ENCODE measurements at places on chromosomes 5 and 9. TPM values are rescaled to one million over a fixed set of nuclear protein-coding genes. Genes with fewer than 3 reads are reported as not detected.

GRCh38 chr5:92769978-92770377 is 811.0 kb downstream of the NR2F1-AS1 start:
- no peak for DNase-seq

GRCh38 chr5:174323878-174324281 is 278.4 kb downstream of the NSG2 start:
- peak; percentile 11 for DNase-seq

GRCh38 chr5:20656262-20656661 is 668.3 kb upstream of the CDH18 start:
- DNase-seq, result no peak

- DNase-seq, result no peak
These were observed 7.2 kb downstream of the GAPT start for GRCh38 chr5:58498340-58498942.

GRCh38 chr5:62306896-62307689 is 1.1 kb downstream of the KIF2A start:
- DNase-seq, result peak; percentile 28

DNA sequence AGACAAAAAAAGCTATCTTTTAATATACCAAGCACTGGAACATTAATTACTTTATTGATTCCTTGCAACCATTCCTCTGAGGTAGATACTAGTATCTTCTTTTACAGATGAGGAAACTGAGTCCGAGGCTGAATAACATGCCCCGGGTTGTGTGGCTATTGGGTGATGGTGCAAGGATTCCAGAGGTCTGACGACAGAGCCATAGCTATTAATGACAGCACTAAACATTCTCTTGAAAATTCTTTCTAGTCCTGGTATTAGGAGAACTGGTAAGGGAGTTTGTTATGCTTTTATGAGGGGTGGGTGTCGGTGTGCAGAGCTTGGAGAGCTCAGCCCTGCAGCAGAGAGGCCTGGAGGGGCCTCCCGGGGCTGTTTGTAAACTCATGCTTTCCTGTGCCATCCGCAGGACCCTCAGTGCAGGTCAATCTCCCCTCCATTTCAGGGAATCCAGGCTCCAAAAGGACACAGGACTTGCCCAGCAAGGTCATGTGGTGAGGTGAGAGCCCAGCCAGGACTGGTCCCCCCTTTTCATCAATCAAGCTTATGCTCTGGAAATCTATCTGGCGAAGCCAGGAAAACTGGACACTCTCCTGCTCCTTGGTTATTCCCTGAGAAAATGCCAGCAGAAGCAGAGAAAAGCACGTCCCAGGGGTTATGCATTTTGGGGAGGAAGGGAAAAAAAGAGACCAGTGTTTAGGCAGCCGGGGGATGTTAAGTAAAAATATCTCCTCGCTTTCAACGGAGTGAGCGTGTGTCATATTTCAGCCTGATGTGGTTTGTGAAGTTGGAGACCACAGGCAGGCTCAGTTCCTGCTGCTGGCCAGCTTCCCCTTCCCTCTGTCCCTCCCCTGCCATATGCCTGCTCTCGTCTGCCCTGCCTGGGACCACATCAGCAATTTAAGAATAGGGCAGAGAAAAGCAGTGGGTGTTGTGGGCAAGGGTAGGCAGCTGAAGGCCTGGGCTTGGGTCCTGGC is 3.7 kb downstream of the GSN start:
- no peak for DNase-seq

GRCh38 chr5:58327289-58327688 is 132.6 kb downstream of the PLK2 start:
- no peak for DNase-seq

- peak; percentile 52 for DNase-seq
These were observed 75.1 kb downstream of the PAM start for GRCh38 chr5:102830241-102830640.

DNA sequence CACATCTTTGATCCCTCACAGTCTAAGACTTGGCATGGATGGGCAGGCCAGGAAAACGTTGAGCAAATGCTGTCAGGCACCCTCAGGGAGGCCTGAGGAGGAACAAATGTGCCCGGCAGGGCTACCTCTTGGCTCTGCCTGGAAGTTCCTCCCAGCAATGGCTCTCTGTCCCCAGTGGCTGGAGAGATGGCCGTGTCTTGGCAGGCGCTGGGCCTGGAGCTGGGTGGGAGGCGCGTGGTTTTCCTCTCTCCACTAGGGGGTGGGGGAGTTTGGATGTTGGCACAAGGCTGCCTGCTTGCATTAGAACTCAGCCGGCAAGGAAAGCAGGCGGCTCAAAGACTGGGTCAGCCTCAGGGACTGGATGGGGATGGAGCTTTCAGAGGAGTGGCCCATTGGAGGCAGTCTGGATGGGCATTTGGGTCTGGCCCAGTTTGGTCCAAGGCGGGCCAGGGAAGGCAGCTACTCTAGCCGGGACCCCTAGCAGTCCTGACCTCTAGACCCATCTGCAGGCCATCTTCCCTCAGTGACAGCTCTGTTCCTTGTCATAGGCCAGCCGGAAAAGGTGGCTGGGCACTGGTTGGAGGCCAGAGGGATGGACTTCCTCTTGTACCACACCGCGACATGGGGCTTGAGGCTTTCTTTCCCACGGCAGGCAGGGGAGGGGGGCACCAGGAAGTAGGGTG is 68.2 kb upstream of the STC2 start:
- DNase-seq, result no peak

DNA sequence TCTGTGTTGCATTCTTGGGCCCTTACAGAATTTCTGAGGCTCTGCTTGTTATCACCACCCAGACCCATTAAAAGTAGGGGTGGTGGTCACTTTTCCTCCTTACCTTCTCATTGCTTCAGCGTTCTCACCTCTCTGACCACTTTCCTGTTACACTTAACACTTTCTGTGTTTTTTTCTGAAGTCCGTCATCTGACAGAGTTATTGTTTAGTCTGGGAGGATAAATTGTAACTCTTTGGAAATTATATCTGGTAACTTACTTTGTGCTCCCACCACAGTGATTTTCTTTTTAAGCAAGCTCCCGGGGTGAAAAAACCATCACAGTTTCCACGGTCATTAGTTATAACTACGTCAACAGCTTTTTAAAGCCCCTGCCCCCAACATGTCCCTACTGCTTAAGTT is 211.2 kb upstream of the OTULINL start:
- no peak for DNase-seq

DNA sequence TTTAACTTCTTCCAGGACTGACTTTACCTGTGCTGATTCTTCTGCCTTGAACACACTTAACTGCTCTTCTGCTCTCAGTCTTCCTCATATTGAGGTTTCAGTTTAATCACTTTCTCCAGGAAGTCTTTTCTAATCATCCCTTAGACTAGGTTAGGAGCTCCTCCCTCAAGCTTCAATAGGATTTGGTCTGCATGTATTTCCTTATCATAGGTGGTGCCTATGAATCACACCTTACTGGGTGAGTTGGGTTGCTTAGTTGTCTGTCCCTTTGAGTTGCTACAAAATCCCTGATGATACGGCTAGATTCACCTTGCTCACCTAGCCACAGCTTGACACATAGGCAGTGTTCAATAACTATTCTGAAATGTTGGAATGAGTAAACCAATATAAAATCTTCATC is 164.4 kb downstream of the DNAH5 start:
- DNase-seq, result no peak

DNA sequence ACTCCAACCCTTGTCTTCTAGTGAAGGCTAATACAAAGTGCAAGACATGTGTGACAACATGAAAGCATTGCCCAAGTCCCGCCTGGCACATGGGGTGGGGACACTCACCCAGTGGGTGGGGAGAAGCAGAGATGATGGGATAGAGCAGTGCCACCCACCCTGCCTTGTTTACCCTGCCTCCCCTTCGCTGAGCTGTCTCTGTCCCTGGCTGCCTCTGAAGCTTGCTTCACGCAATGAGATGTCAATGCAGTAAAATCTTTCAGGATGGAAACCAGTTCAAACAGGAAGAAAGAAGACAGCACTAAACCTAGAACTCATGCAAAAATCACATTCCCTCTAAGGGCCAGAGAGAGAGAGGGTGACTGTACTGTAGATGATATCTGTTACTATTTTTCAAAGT is 148.0 kb downstream of the INSYN2B start:
- DNase-seq, result no peak

- no peak for DNase-seq
These were observed 97.6 kb downstream of the MTX3 start for GRCh38 chr5:79893485-79893884.

- DNase-seq, result no peak
These were observed 6.1 kb downstream of the IL13 start for GRCh38 chr5:132663771-132664695.

GRCh38 chr5:96144289-96144688 is 182.6 kb upstream of the ELL2 start:
- DNase-seq, result no peak

- DNase-seq, result no peak
These were observed 8.5 kb upstream of the GPSM1 start for GRCh38 chr9:136318776-136319241.

GRCh38 chr9:83307066-83307724 is 231.0 kb downstream of the FRMD3 start:
- DNase-seq, result no peak

- DNase-seq, result peak; percentile 84
These were observed 156.0 kb upstream of the MAST4 start for GRCh38 chr5:66440202-66440680.

- no peak for DNase-seq
These were observed 181.1 kb downstream of the PDZD2 start for GRCh38 chr5:31819926-31820516.

DNA sequence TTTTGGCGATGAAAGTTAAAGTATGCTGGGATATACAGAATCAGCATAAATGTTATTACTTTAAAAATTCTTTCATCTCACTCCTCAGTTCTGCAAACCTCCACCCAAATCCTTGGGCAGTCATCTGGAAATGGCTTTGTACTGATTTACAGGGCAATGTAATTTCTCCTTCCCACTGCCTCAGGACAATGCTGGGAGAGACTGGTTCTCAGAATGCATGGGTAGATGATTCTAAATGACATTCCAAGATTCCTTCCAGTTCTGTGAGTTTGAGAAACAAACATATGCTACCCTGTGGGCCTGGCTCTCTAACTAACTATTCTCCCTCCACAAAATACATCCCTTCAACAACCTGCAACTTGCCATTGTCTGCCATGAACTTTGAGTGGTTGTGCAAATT is 7.5 kb upstream of the PSAT1 start:
- DNase-seq, result no peak

DNA sequence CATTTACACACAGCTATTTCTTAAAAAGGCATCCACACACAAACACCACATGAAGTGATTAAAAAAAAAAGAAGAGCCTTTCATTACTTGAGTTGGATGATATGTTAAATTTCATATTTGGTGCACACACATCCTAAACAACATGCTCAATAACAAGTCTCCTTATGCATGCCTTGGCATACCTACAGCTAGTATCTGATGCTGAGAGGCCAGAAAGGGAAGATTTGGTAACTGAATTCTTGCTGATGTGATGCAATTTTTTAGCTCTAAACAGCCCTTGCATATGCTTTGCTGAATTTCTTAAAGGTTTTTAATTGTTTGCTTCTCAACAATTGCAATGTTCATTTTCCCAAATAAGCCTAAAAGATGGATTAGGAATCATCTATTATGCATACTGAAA is 338.8 kb downstream of the ARL15 start:
- DNase-seq, result no peak

Gene INSL6
- not detected for polyA plus RNA-seq

Gene FGF1
- polyA plus RNA-seq, result 1.4 TPM

Gene ADAMTS16
- not detected for polyA plus RNA-seq

Gene THBS4
- polyA plus RNA-seq, result 0.59 TPM

Gene LHX2
- not detected for polyA plus RNA-seq

Gene ZDHHC11
- 0.62 TPM for polyA plus RNA-seq

Gene PDE6A
- 0.01 TPM for polyA plus RNA-seq

Gene CDHR2
- 0.03 TPM for polyA plus RNA-seq

Gene IFNA2
- not detected for polyA plus RNA-seq
